ENCODE measurements at places on chromosomes 11 and 22. TPM values are rescaled to one million over a fixed set of nuclear protein-coding genes. Genes with fewer than 3 reads are reported as not detected.

GRCh38 chr11:106447631-106448191 lies 370.2 kb downstream of the AASDHPPT start:
- DNase-seq: no peak

Gene RFPL3
- polyA plus RNA-seq: not detected

Gene MAML2
- polyA plus RNA-seq: 15.0 TPM

- DNase-seq: no peak
These were observed 9.3 kb upstream of the FXYD6 start for GRCh38 chr11:117885777-117886176.

DNA sequence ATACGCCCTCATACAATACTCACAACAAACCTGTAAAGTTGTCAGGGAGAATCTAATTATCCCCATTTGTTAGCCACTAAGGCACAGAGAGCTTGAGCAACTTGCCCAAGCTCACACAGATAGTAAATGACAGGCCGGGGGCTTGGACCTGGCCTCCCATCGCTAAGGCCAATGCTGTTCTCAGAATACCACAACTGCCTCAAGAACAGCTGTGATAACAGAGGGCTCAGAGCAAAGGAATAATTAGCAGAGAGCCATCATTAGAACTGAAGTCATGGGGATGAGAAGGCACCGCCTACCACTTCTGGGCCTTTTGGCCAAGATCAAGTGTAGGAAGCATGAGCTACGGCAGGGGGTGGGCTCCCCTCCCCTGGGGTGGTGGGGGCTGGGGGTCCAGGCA lies 98.6 kb downstream of the FEZ1 start:
- DNase-seq: no peak

- peak; percentile 65 for DNase-seq
These were observed 7.9 kb downstream of the SFI1 start for GRCh38 chr22:31504282-31504681.

DNA sequence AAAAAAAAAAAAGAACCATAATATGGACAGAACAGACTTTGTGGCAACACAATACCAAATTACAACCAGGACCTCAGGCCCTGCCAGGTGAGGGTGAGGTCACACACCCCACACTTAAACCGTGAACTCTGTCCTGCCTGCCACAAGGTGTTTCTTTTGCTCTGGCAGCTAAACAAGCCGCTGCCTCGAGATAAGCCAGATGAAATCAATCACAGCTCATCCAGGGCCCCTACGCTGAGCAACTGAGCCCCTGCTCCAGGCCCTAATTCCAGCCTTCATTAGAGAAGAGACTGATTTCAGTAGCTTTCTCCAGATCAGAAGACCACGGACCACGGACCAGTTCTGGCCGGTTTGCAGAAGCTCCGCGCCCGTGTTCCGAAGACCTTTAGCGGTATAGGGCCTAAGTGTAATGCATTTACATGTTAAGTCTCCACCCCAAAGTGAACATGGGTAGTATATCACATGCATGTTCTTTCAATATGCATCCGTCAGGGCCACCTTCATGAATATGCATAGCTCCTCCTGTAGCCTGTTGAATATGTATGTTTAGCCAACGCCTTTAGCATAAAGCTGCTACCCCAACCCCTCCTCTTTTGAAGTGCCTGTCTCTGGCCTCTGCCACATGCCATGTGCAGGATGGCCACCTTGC lies 14.8 kb upstream of the RAC2 start:
- no peak for DNase-seq

- DNase-seq: no peak
These were observed 96.0 kb downstream of the TENM4 start for GRCh38 chr11:79344753-79345294.

- no peak for DNase-seq
These were observed 733.5 kb downstream of the BRD1 start for GRCh38 chr22:49094151-49094550.

DNA sequence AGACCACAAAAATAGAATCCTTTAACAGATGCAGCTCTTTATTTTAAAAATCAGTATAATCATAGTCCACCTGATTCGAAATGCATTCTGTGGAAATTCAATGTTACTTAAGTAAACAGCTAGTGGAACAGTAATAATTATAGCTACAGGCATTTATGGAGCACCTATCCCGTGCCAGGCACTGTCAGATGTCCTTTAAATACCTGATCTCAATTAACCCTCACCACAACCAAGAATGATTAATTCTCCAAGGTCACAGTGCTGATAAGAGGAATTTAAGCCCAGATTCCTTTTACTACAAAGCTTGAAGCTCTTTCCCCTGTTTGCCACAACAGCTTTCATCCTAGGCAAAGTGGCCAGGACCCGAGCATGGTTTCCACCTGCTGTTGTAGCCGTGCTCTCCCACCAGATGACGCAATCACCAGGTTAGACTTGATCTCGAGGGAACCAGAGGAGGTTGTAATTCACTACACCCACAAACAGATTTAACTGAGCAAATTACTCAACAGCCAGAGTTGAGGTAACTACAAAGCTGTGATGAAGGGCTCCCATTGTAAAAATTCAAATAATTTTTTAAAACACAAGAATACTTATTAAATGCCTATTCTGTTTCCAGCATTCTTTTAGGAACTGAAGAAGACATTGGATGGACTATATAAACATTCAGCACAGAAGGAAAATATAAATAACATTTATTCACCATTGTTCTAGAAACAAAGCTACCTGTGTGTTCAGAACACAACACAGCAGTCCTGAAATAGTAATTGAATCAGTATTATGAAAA lies 10.3 kb downstream of the PRDM10 start:
- peak; percentile 22 for DNase-seq

GRCh38 chr11:129374993-129375750 lies 476 bp upstream of the BARX2 start:
- no peak for DNase-seq

Gene ADM
- 357 TPM for polyA plus RNA-seq

Gene CAPRIN1
- polyA plus RNA-seq: 127 TPM

GRCh38 chr11:10633261-10633660 lies 60.3 kb downstream of the IRAG1 start:
- DNase-seq: no peak

Gene HOATZ
- polyA plus RNA-seq: not detected

DNA sequence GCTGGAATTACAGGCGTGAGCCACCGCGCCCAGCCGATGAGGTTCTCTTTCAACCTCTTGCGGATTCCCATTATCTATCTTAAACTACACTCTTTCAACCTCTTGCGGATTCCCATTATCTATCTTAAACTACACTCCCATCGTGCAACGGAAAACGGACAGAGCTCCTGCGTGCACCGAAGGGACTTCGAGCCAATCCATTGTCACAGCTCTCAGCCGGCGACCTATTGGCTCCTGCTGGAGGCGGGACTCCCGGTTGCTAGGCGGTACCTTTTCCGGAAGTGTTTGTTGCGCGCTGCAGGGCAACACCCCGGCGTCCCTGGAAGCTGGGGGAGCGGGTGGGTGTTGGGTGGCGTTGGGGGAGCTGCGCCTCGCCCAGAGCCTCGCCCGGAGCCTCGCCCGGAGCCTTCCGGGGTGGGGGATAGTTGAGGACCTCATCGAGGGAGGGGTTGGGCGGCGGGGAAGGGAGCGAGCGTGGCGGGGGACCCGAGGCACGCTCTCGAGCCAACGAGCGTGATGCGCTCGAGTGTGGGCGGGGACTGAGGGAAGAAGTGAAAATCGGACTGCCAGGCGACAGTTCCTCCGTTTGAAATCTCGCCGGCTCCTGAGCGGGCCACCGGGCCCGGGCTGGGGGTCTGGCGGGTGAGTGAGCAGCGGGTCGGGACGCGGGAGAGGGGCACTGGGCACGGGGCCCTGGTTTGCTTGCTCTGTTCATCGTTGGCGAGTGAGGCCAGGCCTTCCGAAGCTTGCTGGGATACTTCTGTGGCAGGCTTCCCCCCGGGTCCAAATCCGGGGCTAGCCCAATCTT lies at the start of gene CEP164:
Gene CEP164, plus strand, starts transcription at position 288 of the 808 bp plus-strand sequence. CDS start 10,733 bp downstream, outside the sequence.
- peak; percentile 97 for DNase-seq

Gene FGF19
- not detected for polyA plus RNA-seq

Gene APOBEC3H
- not detected for polyA plus RNA-seq

GRCh38 chr22:41862160-41862529 lies 29.2 kb downstream of the SREBF2 start:
- peak; percentile 23 for DNase-seq

- no peak for DNase-seq
These were observed 8.3 kb downstream of the EHBP1L1 start for GRCh38 chr11:65584106-65584505.

Gene TBX1
- 0.03 TPM for polyA plus RNA-seq

GRCh38 chr11:95148406-95148805 lies 58.8 kb downstream of the ENDOD1 start:
- no peak for DNase-seq

Gene SCGB1D2
- polyA plus RNA-seq: not detected

DNA sequence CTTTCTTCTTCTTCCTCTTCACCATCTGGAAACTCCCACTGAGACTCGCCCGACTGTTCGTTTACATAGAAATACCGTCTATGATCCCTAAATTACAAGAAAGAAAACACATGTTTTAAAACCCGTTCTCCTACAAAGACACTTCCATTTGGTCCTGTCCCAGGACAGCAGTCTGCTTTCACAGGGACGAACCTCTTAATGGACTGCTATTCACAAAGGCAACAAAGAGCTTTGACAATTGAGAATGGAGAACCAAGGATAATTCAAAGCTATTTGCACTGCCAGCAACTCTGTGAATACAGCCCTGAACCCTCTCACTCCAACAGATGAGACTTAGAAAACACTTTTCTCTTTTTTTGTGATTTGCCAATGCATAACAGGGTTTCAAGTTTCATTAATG lies 16.3 kb upstream of the AGBL2 start:
- no peak for DNase-seq

DNA sequence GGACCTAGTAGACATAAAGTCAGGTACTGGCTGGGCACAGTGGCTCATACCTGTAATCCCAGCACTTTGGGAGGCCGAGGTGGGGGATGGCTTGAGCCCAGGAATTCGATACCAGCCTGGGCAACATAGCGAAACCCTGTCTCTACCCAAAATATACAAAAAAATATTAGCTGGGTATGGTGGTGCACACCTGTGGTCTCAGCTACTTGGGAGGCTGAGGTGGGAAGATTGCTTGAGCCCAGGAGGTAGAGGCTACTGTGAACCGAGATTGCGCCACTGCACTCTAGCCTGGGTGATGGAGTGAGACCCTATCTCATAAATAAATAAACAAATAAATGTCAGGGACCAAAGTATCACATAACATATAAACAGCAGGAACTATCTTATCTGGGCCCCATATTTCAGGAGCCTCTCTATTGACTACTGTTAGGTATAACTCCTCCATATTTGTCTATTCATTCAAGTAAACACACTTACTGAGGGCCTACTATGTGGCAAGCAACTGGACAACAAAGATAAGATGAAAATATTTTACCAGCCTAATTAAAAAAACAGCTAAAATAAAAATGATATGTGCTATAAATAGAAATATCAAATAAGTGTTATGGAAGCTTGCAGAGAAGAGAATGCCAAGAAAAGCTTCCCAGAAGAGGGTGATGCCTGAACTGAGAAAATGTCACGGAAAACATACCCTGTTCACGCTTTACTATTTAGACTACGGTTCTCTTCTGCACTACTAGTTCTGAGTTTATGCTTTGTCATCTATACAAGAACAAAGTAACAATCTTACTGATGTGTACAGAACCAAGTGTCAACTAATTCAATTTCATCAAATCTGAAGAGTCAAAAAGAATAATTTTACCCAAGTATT lies 2.0 kb downstream of the NUP98 start:
- DNase-seq: no peak

Gene GLYATL1
- 0.58 TPM for polyA plus RNA-seq

GRCh38 chr11:132455044-132455443 lies 1077.3 kb downstream of the OPCML start:
- no peak for DNase-seq

- DNase-seq: no peak
These were observed 3.8 kb downstream of the CD81 start for GRCh38 chr11:2380807-2381350.

- DNase-seq: peak; percentile 68
These were observed 8.2 kb downstream of the PHF21A start for GRCh38 chr11:46112961-46113607.

- no peak for DNase-seq
These were observed 8.9 kb downstream of the YWHAH start for GRCh38 chr22:31953261-31953660.

Gene BIRC3
- 1.3 TPM for polyA plus RNA-seq

Gene SOX6
- polyA plus RNA-seq: 1.7 TPM

Gene PLXNB2
- polyA plus RNA-seq: 220 TPM

Measured in IMR-90 (cell line).